ENCODE measurements at places on chromosomes 7 and 10.

DNA sequence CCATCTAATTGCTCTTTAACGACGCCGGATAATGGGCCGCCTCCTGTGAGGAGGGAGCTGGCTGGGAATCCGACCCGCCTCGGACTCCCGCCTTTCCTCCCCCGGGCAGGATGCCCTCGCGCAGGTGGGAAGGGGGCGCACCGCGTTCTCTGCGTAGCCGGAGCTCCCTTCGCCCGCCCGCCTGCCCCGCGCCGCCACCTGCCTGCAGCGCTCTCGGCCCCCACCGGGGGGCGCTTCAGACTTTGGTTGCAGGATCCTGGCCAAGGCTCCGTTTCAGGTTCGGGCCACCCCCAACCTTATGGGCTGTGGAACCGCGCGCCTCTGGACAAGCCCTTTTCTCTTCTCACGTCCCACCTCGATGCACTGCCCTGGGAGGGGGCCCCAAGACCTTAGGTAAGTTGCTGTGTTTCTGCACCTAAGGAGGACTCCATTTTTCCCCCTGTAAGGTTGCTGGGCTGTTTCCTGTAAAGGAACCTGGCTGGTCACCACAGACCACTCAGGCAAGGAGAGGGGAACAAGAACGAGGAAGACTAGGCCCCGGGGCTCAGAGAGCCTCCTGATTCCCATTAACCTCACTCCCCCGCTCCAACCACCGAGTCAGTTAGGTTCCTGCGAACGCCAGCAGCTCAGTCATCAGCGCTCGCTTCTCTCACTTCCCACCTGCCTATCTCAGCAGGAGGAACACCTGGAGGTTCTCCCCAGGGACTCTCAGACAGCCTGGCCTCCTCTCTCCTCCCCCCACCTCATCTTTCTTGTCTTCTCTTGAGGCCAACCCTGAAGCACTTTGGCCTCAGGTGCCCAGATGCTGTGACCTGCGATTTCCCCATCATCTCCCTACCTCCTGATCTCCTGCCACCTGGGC lies 11.3 kb upstream of the KAZALD1 start:
- DNase-seq = peak; percentile 68

DNA sequence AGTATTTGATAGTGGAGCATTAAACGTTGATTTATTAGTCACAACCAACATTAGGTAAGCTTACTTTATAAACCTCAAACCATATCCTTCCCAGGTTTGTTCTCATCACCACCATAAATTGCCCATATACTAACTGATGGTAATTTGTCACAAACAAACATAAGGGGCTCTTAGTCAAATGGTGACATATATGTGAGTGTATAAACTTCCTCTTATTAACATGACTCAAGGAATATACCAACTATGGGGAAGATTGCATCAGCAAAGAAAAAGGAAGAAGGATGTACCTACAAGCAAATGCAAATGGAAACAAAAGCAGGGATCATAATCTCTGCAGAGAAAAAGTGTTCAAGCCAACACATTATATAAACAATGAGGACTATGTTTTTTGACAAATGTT lies 418.2 kb upstream of the AKR1E2 start:
- DNase-seq = no peak

GRCh38 chr10:110110338-110110737 lies 97.1 kb upstream of the MXI1 start:
- no peak for DNase-seq

- no peak for DNase-seq
Observed at GRCh38 chr10:110042181-110042580, 34.4 kb downstream of the ADD3 start.

DNA sequence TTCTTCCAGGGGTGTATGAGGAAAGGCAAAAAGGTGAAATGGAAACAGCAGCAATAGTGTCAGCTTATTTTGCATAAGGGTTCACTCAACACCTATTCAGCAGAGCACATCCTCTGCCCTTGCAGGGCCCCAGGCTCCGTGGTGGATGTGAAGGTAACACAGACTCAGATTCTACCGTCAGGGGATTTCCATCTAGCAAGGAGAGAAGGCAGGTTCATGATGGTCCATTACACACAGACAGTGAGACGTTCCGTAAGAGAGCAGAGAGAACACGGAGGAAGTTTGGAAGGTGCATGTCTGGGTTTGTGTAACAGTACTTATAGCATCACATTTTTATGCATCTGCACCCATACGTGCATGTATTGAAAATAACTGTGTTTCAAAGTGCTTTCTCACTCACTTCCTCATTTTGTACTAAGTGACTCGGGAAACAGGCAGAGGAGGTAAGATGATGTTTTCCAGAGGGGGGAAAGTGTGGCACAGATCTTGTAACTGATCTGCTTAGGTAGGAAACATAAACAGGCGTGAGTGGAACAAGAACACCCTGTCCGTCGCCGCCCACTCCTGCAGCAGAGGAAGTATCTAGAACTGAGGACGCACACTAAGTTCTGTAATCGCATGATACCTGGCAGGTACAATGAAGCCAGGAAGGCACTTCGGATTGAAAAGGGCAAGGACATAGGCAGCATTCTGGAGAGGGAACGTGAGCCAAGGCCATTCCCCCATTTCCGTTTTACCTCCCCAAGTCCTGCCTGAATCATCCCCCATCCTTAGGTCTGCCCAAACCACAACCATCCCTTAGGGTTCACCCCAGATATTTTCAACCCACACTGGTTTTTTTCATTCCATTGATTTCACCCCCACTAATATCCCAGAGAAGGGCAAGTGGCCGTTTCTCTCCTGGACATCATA lies 1.0 kb upstream of the ENO4 start:
- DNase-seq = no peak

DNA sequence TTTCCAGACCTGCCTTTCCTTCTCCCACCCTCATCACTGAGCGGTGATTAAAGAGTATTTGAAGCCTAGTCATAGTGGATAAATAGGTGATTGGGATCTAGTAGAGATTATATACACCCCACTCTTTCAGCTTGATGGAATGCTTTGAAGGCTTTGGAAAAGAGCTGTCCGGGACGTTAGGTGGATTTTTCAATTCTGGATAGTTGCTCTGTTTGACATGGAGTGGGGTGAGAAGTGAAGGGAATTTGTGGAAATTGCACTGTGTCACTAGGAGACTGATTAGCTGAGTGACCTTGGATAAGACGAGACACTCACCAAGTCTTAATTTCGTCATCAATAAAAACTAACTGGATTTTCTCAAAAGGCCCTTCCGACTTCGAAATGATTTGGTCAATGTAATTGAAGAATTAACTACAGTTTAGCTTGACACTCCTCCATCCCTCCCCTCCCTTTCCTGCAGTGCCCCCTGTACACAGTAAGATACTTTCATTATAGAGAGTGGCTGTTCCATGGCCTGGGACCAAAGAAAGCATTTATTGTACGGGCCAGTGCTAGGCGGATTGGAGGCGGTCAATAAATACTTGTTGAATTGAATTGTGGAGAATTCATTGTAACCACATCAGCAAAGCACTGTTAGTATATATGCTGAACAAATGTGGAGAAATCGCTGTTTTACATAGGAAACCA lies 962 bp downstream of the ZKSCAN1 start:
- DNase-seq = peak; percentile 38

DNA sequence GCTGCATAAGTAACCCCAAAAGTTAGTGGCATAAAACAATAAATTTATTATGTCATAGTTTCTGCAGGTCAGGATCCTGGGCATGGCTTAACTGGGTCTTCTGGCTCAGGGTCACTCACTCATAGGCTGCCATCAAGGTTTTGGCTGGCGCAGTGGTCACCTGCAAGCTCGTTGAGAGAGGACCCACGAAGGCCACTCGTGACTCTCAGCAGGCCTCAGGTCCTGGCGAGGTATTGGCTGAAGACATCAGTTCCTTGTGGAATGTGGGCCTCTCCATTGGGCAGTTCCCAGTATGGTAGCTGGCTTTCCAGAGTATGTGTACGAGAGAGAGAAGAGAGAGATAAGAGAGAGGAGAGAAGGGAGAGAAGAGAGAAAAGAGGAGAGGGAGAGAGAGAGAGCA lies 138.3 kb upstream of the KLF14 start:
- DNase-seq = no peak

GRCh38 chr7:23802720-23803397 lies 92.8 kb downstream of the STK31 start:
- DNase-seq = no peak

GRCh38 chr7:70886547-70886946 lies 245.4 kb upstream of the GALNT17 start:
- no peak for DNase-seq

- no peak for DNase-seq
Observed at GRCh38 chr7:8443576-8444467, 10.4 kb downstream of the NXPH1 start.

- no peak for DNase-seq
Observed at GRCh38 chr7:110786328-110786965, 304.5 kb upstream of the LRRN3 start.

DNA sequence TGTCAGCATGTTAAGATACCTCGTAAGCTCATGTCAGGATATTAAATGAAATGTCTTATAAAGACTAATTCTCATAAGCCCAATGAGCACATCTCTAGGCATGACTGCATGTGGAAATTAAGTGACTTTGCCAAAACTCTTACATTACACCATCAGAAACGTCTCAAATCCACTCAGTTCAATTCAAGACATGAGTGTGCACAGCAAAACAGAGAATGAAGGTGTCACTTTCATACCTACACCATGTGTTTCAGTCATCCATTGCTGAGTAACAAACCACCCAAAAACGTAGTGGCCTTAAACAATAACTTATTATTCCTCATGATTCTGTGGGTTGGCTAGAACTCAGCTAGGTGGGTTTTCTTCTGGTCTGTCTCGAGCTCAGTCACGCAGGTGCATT lies 99.8 kb downstream of the ATE1 start:
- no peak for DNase-seq

- no peak for DNase-seq
Observed at GRCh38 chr7:24717694-24718320, 39.5 kb downstream of the GSDME start.

DNA sequence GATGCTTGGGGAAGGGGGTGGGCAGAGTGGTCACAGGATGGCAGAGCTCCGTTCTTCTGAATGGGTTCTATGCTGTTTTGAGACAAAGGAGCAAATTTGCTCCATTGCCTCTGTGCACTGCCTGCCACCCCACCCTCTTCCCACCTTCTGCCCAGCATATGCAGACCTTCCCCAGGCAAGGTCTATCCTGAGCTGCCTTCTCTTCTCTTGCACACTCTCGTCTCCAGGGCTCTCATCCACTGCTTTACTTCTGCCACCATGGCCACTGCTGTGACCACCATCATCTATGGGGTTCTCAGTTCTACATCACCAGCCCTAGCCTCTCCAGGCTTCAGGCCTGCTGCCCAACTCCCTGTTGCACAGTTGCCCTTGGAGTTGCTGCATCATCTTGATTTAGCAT lies 230.4 kb downstream of the TMEM178B start:
- no peak for DNase-seq

- DNase-seq = no peak
Observed at GRCh38 chr7:36563706-36564327, 160.5 kb downstream of the AOAH start.

GRCh38 chr7:90629297-90629918 lies 33.3 kb downstream of the CDK14 start:
- DNase-seq = peak; percentile 6

DNA sequence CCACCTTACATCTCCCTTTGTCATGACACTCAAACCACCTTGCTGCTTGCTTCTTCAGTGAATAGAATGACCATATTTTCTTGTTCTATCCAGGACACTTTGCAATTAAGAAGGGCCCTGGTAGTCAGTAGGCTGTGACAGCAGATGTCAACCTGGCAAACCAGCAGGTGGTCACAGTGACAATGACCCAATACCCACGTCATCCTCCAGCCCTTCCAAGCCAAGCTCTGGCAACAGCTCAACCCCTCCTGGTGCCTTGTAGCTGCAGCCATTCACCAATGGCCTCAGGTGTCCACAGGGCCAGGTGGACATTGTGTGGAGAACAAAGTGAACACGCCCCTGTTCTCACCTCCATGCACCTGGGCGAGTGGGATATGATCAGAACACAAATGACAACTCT lies 87.6 kb upstream of the MACROH2A2 start:
- no peak for DNase-seq

DNA sequence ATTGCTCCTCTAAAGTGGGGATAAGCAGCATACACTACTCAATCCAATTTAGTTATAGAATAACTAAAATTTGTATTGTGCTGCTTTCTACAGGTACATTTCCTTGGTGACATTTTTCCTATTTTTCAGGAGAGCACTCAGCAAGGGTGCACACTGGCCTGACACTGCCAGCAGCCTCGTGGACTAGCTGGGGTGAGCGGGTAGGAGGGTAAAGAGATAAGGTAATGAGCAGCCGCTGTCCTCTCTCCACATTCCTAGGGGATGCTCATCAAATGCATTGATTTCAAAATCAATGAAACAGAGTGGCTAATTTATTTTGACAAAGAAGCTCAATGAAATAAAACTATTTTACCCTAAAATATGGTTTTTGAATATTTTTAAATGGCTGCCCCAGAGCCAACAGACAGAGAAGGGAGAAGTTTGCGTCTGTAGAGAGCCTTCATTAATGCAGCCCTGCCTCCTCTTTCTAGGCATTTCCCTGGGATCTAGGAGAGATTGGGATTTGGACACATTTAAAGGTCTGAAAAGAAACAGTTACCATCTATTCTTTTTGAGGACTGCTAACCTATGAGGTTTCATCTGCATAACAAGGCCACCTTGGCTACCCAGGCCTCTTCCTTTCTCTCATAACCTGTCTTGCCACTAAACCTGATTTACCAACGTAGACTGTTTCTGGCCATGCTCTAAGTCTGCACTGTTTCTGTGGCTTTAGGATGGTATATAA lies 561.0 kb downstream of the IPMK start:
- no peak for DNase-seq

DNA sequence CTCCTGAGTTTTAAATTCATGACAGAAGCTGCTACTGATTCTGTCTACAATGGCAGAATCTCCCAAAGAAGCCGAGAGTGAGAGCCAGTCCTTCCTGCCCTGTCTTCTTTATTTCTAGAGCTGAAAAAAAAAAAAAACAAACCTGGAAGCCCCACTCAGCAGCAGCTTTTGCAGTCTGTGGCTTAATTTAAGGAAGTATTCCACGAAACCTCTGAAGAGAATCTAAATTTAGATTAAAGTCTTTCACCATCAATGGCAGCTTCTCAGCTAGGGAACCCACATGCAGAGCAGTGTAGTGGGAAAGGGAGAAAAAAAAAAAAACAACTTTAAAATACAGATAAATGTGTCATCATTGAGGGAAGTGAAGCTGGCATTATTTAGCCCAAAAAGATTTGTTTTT lies 23.4 kb downstream of the SMURF1 start:
- no peak for DNase-seq

DNA sequence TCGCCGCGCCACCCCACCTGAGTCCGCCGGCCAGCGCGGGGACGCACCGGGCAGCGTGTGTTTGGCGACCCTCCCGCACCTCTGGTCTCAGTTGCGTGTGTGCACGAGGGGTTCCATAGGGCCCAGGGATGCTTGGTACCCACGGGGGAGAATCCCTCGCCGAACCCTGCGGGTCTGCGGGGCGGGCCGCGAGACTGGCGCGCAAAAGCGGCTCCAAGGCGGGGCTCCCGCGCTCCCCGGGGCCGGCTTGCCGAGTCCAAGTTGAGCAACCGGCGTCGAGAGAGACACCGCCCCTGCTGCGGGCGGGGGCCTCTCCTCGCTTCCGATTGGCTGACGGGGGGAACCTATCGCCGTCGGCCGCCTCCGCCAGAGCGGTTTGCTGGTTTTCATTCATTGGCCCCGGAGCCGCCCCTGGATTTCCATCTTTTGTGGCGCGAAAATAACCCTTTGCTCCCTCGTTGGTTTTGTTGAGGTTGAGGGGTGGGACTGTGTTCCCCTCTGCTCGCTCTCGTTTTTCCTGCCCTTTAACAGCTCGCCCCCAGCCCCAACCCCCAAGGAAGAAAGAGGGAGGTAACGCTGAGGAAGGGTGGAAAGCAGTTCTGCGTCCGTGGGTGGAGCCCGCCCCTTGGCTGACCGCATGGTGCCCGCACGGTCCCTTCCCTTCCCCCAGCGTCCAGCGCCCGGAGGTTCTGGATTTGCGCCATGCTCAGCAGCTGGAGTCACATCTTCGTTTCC lies 4.0 kb upstream of the IGF2BP3 start:
- DNase-seq = peak; percentile 73

Measured in hematopoietic multipotent progenitor cell treated with erythropoietin and hydrocortisone succinate and interleukin-3 and kit ligand, for 17 days (in vitro differentiated cells).